ENCODE measurements at places on chromosomes 13 and 19.

- no peak for DNase-seq
These were observed 68.4 kb downstream of the F2RL3 start for GRCh38 chr19:16957151-16957701.

GRCh38 chr13:95552208-95552538 is 347 bp upstream of the CLDN10 start:
- no peak for DNase-seq

DNA sequence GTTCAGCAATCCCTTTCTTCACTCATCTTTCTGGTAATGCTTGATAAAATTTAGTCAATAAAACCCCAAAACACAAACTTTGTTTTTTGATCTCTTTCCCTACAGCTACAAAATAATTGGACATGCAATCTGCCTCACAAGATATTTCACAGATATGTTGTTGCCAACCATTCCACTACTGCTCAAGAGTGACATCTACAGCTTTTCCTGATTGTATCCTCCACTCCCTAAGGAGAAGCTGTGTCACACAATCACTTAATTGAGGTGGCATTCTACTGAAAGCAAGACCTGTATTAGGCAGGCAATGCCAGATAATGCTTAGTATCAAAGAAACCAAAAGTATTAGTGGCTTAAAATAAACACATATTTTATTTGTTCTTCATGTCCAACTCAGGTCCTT is 1646.2 kb upstream of the SPRY2 start:
- no peak for DNase-seq

- no peak for DNase-seq
These were observed 97.0 kb upstream of the MBNL2 start for GRCh38 chr13:97124915-97125809.

DNA sequence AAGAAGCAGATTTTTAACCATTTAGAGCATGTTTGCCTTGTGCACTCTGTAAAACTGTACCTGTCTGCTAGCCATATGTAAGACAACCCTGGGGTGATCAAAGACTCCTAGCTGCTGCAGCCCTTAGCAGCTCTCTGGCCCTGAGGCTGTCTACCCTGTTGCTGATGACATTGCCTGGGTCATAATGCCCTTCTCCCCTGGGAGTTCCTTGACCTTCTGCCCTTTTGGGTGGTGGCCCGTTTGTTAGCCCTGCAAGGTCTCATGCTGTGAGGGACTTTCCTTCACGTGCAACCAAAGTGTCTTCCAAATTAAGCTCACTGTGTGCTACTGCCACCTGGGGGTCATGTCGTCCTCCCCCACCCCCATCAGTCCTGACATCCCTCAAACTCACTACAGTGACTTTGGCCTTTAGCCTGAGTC is 7.4 kb downstream of the GPC6 start:
- DNase-seq: no peak

DNA sequence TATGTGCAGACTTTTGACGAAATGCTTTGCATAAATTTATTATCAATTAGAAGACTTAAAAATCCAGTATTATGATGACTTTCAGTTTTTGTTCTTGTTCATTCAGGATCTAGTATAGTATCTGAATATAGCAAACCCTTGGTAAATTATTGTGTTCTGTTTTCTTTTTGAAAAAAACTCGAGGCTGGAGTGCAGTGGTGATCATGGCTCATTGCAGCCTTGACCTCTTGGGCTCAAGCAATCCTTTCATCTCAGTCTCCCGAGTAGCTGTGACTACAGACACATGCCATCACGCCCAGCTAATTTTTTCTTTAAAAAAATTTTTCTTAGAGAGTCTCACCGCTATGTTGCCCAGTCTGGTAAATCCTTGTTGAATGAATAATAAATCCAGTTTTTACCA is 4.6 kb downstream of the FARP1 start:
- DNase-seq: no peak

DNA sequence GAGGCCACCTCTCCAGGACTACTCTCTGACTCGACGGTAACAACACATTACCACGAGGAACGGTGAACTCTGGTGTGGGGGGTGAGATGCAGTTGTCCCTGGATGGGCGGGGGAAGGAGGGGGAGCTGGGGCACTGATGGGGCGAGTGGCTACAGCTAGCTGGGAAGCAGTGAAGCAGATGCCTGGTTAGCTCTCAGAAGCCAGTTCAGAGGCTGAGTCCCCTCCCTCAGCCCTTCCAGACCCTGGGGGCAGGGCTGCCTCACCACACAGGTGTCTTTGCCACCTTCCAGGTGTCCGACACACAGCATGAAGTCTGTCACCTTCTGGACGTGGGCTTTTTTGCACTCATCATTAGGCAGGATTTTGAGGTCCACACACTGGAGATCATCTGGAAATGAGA is 4.0 kb downstream of the KLK1 start:
- no peak for DNase-seq

DNA sequence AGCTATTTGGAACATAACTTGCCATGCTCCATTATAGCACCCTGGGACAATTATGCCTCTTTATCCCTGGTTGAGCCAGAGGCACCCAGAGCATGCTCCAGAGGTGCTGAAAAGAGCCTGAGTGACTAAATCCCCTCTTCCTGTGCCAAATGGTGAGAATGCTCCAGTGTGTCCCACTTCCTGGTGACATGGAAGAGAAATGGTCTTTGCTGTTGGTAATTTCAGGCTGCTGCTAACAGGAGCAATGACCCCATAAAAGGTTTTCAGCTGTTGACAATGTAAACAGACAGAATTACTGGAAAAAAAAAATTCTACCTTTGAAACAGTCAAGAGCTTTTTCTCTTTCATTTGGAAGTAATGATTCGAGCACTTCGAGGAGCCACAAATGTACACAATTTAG is 341.8 kb downstream of the FGF9 start:
- no peak for DNase-seq

- DNase-seq: no peak
These were observed 4.9 kb downstream of the TSSK6 start for GRCh38 chr19:19510432-19510831.

DNA sequence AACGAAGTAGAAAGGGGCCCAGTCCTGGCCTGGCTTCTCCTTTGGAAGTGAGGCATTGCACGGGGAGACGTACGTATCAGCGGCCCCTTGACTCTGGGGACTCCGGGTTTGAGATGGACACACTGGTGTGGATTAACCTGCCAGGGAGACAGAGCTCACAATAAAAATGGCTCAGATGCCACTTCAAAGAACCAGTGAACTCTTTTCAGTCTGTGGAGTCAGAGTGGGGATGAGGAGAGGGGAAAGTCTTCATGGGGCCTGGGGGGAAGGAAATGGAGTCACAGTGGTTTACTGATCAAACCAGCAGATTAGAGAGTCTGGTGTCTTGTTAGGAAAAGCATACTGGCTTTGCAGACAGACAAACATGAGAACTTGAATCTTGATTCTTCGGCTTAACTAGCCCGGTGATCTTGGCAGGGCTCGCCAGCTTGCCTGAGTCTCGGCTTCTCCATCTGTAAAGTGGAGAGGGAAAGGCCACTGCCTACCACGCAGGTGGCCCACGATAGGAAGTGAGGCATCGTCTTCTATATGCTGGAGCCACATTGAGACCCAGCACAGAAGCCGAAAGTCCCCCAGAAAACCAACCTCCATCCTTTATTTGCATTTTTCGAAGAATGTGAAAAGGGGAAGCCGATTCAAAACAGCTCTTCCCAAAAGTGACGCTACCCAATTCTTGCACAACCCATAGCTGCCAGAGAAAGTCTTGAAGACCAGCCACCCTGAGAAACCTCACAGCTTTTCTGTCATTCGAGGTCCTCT is at the start of gene FFAR1:
Gene FFAR1 (plus strand): TSS at position 732 of the 759 bp plus-strand sequence. CDS start 3,650 bp downstream, outside the sequence.
- DNase-seq: peak; percentile 17

- DNase-seq: no peak
These were observed 612.7 kb downstream of the SLITRK6 start for GRCh38 chr13:85186356-85187045.

DNA sequence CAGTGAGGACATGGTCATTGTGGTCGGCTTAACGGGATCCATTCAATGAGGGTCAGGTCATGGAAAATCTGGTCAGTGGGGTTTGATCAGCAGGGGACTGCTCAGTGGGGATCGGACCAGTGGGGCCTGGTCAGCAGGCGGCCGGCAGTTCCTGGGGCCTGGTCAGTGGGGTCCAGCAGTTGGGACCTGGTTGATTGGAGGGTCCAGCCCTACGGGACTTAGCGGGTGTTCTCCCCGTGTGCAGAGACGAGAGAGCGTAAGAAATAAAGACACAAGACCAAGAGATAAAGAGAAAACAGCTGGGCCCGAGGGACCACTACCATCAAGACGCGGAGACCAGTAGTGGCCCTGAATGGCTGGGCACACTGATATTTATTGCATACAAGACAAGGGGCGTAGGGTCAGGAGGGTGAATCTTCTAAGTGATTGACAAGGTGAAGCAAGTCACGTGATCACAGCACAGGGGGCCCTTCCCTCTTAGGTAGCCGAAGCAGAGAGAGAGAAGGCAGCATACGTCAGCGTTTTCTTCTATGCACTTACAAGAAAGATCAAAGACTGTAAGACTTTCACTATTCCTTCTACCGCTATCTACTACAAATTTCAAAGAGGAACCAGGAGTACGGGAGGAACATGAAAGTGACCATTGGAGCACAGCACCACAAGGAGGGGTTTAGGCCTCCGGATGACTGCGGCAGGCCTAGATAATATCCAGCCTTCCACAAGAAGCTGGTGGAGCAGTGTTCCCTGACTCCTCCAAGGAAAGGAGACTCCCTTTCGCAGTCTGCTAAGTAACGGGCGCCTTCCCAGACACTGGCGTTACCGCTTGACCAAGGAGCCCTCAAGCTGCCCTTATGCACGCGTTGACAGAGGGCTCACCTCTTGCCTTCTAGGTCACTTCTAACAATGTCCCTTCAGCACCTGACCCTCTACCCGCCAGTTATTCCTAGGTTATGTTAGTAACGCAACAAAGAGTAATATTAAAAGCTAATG is 62.1 kb upstream of the TPM4 start:
- DNase-seq: no peak

DNA sequence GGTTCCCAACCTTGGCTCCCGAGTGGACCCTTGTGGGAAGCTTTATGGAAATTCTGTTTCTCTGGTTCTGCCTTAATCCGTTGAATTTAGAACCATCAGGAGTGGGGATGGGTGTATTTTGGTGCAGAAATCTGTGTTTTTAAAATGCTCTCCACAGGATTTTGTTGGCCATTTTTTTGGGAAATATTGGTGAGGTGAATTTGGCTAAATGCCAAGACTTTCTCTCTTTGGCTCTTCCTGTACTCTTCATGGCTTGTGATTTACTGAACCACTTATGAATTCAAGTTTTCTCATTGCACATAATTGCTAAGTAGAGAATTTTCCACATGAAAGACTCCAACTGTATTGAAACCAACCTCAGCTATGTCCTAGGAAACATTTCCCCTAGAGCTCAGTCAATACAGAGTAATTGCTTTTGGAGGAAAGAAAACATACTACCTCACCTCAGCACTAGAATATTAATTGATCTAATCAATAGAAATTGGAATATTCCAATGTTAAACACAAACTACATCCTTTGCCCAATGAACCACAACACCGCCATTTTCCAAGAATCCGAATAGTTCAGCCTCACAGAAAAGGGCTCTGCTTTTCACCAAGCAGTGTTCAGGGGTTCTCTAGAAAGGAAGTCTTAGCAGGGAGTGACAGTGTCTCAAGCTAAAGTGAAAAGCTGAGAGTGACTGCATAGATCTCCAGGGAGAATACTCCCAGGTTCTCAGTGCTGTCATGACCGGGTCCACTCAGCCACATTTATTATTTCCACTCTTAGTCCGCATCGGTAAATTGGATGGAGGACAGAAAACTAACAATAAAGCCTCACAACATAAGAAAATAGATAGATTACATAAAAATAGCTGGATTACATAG is 60.3 kb downstream of the ERCC5 start:
- DNase-seq: no peak

- no peak for DNase-seq
These were observed 2.8 kb downstream of the GFY start for GRCh38 chr19:49427855-49428546.

DNA sequence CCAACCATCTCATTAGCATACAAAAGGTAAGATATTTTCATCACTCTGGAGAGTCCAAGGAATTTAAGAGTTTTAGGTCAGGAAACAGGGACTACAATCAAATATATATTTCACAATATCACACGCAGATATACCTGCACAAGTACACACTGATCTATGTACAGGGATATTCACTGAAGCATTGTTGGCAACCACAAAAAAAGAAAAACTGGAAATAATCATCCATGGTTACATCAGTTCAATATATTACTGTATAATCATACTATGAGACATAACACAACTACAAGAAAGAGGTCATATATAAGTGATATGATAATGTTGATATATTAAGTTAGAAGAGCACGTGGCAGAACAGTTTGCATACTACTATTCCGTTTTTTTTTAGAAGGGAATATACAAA is 2.2 kb upstream of the SERP2 start:
- no peak for DNase-seq

DNA sequence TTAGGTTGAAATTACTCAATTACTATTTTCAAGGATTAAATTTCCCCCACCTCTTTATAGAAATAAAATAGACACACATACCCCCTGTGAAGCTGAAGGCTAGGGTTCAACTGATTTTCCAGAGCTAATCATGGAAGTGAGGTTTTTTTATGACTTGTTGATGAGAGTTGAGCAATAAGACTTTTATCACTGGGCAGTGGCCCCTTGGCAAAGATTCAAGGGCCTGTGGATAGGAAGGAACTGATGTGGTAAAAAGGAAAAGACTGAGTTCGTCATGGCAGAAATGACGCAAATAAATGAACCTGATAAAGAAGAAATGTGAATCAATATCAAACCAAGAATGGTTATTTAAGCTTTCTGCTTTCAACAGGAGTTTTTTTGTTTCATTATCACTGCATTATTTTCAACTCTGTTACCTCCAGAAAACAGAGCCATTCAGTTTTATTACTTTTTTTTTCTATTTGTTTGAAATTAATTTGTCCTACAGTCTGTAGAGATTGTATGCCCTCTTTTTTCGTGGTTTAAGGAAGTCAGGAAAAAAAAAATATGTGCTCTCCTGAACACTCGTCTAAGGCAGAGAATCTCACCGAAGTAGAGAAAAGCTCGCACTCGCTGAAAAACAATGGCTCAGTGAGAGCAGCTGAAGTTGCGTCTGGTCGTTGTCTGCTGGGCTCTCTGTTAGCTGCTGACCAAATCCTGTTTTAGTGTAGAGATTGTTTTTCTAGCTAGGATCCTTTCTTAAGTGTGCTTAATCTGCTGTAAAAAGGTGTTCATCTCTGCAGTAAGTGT is 38.9 kb downstream of the STOML3 start:
- DNase-seq: no peak

GRCh38 chr19:55287361-55288079 is 3.7 kb downstream of the BRSK1 start:
- DNase-seq: no peak

GRCh38 chr13:87459419-87459818 is 211.8 kb upstream of the SLITRK5 start:
- DNase-seq: no peak

All from stimulated activated CD8-positive, alpha-beta memory T cell treated with anti-CD3 and anti-CD28 coated beads, Interleukin-7, amount 100 ng/mL, for 4 hours (primary cell).